ENCODE measurements at places on chromosomes 4 and X.
A peak's percentile ranks its signal among the peaks of the same experiment; 100 is the strongest.

DNA sequence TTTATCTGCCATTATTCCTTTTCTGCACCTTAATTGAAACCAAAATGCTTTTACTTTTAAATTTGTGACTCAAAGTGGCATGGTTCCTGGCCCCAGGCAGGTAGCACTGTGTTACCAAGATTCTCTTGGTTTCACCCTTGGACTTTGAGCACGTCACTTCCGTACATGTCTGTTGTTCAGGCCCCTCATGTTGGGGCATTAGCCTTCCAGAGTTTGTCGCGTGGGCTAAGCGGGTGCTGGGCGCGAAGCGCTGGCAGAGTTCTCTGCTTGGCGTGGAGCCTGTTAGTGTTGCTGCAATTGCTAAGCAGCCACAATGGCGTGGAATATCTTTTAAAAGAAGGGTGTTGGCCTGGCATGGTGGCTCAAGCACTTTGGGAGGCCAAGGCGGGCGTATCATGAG lies 14.0 kb upstream of the TADA2B start:
- no peak for DNase-seq

- DNase-seq, result no peak
Measured at GRCh38 chrX:96997196-96997595, 113.5 kb downstream of the RPA4 start.

DNA sequence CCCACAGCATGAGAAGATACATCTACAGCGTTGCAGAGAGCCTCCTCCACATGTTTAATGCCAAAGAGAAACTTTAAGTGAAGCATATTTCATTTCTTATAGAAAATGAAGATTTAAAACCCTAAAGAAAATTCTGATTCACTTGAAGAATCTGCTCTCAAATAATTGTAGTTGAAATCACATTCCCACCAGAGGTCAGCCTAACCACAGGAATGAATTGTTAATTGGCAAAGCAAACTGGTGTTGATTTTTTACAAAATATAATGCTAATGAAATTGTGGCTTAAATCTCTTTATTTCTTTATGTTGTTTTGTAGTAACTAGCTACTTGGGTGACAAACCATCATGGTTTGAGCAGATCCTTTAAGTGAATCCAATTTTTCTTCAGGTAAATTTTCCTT lies 31.1 kb upstream of the WDR17 start:
- no peak for DNase-seq

- no peak for DNase-seq
Measured at GRCh38 chr4:186473933-186474332, 81.4 kb downstream of the MTNR1A start.

DNA sequence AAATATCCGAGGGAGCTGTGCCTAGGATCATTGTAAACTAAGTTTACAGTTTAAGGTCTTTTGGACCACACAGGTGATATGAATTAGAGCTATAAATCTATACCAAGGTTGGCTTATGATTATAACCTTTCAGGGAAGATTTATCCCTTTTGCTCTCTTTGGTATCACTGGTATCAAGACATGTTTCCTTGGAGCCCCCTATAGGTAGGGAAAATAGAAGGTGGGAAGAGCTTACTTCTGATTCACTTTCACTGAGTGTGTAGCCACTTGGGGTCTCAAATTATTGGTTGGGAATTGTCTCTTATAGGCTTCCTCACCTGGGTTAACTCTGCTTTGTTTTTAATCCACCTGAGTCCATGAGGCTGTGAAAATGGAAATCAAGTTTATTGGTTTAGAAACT lies 262.1 kb upstream of the NR3C2 start:
- no peak for DNase-seq

DNA sequence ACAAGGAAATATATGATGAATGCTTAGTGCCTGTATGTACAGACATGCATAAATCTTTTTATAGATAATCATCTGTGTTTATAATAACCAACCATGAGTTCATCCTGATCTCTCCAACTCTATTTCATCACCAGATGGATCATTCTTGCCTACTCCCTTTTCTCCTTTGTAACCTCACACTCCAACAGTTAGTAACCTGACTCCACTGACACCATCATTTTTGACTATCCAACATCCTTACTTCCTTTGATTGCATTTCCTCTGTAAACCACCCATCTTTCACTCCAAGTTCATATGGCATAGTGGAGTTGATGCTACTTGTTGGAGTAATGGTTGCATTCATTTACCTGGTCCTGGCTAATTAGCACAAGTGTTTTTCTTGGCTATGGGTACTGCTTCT lies 170.6 kb downstream of the ZNF330 start:
- DNase-seq, result no peak

- peak; percentile 21 for DNase-seq
Measured at GRCh38 chrX:16445166-16445752, 204.7 kb upstream of the S100G start.

- DNase-seq, result peak; percentile 47
Measured at GRCh38 chrX:1027133-1027532, 185.3 kb downstream of the CRLF2 start.

GRCh38 chr4:166318810-166319525 lies 445.9 kb downstream of the TLL1 start:
- DNase-seq, result no peak

DNA sequence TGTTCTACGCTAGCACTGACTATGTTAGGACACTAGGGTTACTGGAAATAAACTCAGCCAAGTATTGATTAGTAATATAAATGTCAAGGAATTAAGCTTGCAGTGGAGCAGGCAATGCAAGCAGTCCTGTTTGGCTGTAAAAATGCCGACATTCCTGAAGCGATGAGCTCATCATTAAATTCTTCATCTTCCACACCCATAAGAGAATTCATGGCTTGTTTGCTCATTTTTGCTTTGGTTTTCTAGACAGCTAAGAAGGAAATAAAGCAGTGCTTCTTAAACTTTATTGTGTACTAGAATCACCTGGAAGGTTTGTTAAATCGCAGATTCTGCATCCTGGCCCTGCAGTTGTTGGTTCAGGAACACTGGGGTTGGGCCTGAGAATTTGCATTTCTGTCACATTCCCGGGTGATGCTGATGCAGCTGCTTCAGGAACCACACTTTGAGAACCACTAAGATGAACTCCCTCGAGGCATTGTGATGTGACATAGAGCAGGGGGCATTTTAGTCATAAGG lies 17.8 kb downstream of the ANXA3 start:
- DNase-seq, result no peak

DNA sequence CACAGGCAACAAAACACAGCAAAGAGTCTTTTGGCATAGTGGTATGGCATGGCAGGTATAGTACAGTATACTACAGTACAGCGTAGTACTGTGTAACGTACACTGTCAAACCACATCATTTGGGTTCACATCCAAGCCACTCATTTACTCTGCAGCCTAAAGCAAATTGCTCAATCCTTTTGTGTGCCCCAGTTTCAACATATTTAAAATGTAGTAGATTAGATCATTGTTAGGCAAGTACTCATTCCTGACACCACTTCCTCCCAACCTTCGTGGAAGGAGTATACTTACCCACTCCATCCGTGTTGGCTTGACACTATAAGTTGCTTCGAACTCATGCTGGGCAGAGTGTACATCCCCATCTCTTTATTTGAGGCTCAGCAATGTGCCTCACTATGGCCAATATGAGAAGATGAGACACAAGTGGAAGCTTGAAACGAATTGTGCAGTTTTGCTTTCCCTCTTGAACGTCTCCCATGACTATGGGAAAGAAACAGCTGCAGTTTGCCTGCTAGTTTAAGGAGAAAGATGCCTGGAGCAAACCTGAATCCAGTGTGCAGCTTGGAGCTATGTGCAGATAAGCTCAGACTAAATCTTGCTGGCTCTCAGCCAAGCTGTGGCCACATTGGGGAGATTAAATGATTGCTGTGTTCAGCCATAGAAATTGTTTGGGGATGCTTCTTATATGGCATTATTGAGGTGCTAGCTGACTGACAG lies 85.7 kb upstream of the TBL1X start:
- no peak for DNase-seq

GRCh38 chrX:71214604-71215337 lies 8.3 kb upstream of the GJB1 start:
- DNase-seq, result no peak

DNA sequence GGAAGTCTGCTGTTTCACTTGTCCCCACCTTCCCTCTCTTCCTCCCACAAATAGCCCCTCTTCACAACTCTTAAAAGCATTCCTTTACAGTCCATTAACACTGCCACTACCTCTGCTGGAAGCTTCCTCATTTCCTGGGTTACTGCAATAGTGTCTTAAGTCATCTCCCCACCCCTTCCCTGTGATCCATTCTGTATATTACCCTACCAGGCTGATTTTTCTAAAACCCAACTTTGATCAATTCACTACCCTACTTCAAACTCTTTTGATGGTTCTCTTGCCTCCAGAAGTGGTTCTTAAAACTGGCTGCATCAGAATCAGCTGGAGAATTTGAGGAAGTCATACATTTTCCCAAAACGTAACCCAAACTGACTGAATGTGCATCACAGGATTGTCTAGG lies 8.8 kb upstream of the XIAP start:
- DNase-seq, result no peak

DNA sequence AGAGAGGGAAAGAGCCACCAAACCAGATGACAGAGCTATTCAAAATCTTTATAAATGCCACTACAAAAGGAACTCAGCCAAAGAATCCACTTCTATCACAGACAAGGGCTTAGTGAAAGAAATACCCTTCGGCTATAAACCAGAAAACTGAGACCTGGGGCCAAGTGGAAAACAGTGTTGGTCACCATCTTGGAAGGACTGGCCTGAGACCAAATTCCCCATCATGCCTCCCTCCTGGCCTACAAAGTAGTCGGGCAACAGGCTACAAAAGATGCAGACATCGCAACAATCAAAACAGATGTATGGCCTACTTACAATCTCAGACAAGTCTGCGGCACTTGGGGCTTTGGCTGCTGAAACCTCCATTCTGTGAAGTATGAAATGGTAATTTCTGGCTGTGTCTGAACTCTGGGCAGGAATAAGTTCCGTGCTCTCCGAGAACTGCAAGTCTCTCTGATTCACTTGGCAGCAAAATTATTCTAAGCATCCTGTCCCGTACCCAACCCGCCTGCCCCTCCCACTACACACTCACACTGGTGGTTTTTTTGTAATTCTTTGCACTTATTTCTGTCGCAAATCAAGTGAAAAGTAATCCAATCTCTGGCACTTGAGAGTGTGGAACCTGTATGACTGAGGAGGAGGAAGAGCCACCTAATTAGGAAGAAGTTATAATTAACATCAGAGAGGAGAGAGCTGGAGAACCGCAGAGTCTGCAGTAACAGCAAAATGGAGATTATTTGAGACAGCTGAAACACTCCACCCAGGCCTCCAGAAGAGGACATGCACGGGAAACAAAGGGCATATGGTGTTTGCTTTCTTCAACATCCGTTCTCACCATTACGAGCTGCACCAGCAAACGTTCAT lies 87.8 kb downstream of the SH3KBP1 start:
- DNase-seq, result no peak

GRCh38 chr4:185711726-185712125 lies 100.3 kb downstream of the SORBS2 start:
- no peak for DNase-seq

- DNase-seq, result no peak
Measured at GRCh38 chr4:185573651-185574199, 38.4 kb upstream of the PDLIM3 start.

DNA sequence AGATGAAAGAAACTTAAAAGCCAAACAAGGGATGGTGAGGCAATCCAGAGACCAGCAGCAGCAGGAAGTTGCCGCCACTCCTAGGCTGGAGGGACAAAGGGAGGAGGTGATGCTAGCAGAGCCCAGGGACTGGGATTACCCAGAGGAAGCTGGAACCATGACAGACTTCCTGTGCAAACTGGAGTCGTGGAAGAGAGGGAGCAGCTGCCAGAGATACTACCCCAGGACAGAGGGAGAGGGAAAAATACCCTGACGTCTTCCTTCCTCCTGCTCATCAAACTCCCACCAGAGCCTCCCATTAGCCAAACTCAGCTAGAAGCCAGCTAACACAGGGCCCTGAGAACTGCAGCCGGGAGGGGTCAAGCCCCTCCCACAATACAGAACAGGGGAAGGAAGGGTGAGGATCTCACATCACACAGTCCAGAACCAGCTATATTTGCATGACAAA lies 101.2 kb upstream of the KLF3 start:
- no peak for DNase-seq

DNA sequence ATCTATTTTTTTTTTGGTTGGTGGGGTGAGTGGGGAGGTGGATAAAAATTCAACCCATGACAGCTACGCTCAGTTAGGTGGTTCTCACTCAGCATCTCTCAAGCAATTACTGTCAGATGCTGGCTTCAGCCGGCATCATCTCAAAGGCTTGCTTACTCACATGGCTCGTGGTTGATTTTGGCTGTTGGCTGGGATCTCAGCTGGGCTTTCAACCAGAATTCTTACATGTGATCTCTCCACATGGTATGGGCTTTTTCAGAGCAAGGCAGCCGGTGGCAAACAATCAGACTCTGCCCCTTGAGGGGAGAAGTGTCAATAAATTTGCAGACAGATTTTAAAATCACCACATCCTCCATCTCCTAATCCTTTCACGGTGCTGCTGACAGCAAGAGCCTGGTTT lies 47.2 kb downstream of the SLC34A2 start:
- DNase-seq, result no peak

DNA sequence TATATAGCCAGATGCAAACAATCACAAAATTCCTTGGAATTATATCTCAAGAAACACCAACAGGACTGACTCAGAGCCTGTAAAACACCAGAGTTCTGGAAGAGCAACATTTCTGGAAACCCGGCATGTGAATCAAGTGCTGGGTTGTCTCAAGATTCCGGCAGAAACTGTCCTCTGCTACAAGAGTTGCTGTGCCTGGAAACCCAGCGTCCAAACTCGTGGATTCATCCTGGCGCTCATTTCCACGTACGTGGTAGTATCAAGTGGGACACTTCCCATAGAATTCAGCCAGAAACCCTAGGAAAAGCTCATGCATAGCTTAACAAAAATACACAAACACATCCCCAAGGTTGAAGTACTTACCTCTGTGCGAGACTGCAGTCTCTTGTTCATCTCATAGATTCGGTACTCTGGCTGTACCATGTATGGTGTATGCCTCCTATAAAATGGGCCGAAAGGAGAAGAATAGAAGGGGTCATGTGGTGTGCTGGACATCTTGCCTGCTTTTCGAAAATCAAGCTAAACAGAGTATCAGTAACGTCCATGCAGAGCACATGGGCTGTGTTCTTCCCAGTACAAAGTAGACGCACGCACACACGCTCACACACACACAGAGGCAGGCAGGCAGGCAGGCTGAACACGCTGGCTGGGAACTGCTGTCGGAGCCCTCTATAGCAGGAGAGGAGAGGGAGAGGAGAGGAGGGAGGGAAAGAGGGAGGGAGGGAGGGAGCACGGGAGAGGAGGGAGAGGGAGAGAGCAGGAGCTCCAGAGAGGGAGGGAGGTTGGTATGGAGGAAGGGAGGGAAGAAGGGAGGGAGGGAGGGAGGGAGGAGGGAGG lies at the start of gene LDB2:
Gene LDB2 (minus strand): TSS at position 655 of the 837 bp plus-strand sequence.
- no peak for DNase-seq

GRCh38 chrX:144275367-144275766 lies 391.5 kb downstream of the UBE2NL start:
- no peak for DNase-seq

DNA sequence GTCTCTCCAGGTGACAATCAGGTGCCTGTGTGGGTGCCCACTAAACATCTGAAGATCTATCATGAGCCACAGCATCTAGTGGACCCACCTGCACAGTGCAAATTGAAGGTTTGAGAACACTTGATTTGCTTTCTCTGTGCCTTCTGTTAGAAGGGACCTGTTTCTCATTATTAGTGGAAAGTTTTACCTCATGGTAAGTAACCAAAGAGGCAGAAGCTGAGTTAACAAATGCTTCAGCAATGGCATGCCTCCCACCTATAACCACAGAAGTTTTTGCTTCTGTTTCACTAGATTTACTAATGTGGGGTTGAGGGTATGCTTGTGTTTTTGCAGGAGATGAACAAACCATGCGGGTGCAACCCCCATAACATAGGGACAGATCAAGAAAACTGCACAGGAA lies 297.4 kb upstream of the DKK2 start:
- DNase-seq, result no peak

Measured in stimulated activated naive B cell treated with anti-CD40 and anti-IgM and Interleukin-4, amounts not matched to agents 10 μg/mL and 1 μg/mL and 100 μg/mL, for 72 hours (primary cell).